ENCODE measurements at places on chromosomes 1 and 21.

DNA sequence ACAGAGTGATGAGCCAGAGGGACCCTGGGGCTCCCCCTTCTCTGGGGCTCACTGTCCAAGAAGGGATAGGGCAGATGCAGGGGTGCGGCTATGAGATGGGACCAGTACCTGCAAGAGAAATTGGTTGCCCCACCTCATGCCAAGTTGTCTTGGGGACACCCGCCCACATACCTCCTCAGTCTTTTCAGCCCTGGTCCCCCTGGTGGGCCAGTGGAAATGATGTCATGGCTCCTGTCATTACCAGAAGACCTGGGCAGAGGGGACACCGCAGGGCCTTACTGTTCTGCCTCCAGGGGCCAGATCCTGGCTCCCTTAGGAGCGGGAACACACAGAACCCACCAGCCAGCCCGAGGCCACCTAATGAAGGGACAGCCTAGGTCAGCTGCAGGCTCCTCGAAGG is 63.2 kb downstream of the CDK18 start:
- DNase-seq: no peak

DNA sequence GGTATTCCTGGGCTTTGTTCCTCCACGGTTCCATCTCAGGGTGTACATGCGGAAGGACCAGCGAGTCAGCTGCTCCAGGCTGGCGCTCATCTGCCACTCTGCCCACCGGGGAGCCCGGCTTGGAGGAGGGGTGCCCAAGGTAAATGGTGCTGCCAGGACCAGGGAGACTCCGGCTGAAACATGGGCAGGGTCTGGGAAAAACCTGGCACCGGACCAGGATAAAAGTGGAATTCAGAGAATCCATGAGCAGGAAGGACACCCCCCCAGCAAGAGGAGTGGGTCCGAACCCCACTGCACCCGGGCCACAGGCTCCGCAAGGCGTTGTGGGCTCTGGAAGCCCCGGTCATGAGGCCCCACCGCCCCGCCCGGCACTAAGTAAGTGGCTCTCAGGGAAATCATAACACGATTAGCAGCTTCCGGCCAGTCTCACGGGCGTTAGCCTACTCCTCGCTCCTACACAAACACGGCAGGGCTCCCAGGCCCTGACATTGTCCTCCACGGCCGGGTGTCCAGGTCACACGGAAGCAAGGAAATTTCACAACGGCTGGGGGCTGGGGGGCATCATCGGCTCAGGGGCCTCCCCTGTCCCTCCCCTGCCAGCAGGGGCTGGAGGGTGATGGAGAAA is 21.1 kb downstream of the MEGF6 start:
- no peak for DNase-seq

DNA sequence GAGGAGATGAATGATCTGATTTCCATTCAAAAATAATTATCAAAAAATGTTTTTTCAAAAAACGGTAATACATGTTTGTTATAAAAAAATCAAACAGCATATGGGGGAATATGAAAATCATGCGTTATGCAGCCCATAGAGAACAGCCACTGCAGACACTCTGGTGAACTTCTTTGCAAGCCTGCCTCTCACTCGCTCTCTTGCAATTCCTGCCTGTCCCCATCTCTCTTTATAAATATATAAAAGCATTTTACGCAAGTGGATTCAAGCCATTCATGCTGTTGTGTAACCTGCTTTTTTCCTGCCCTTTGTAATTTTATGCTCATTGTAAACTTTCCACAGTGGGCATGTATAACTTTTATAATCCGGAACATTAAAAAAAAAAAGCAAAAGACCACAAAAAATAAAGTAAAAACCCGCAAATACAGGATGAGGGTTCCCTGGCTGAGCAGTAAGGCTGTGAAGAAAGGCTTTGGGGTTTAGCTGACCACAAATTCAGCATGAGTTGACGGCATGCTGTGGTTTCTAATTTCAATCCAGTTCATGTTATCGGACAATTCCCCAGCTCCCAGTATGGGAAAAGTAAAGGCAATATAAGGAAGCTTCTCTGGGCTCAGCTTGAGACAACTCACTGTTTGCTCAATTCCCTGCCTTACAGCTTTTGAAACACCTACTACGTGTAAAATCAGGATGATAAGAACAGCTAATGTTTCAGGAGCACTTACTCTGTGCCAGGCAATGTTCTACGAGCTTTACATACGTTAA is 52.8 kb upstream of the ZBTB40 start:
- DNase-seq: no peak

- DNase-seq: no peak
Observed at GRCh38 chr1:206854401-206855129, 10.9 kb upstream of the IL20 start.

DNA sequence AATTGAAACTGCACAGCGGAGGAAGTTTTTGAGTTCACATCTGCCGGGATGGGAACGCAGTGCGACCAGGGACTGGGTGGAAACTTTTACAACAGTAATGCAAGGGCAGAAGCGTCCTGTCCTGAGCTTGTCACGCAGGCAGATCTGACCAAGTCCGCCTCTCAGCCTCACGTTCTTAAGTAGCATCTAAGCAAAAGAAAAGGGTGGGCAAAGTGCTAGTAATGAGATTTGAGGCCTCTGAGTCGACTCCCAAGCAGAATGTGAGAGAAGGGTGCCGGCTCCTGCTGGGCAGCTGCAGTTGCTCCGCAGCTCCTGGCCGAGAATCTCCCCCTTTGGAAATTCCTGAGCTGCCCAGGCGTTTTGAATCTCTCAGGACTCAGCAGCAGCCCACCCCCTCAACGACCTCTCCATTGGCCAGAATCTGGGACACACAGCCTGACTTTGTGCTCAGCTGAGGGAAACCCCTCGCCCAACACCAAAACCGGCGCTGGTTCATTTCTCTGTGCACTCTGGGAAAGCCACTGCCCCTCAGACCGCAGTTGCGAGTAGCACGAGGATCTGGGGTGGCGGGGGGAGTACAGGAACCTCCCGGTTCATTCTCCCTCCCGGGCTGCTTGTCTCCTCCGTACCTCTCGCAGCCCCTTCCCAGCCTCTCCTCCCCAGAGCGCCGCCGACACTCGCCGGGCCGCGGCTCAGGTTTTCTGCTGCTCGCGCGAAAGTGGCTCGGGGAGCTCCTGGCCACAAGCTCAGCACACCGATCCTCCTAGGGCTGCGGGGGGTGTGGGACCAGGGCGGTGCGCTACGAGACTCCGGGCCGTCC is 913 bp upstream of the S1PR1 start:
- no peak for DNase-seq

- no peak for DNase-seq
Observed at GRCh38 chr1:12251442-12251841, 21.6 kb downstream of the VPS13D start.

- no peak for DNase-seq
Observed at GRCh38 chr1:19061798-19062197, 105.3 kb upstream of the IFFO2 start.

GRCh38 chr1:244173240-244173639 is 122.2 kb downstream of the ZBTB18 start:
- DNase-seq: no peak

DNA sequence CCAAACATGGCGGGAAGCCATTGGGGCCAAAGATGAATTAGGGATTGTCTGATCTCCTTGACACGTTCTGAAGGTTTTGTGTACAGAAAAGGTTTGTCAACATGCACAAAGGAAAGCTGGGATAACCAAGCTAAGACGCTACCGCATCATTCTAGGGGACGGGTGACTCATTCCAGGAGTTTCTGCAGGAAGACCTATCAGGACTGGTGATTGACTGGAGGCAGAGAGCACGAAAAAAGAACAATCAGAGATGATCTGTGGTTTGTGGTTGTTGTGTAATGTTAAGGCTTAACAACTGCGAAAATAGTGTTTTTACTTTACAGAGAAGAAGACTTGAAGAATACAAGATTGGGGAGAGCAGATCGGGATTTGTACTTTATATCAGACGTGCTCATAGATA is 22.2 kb upstream of the ERG start:
- DNase-seq: no peak

DNA sequence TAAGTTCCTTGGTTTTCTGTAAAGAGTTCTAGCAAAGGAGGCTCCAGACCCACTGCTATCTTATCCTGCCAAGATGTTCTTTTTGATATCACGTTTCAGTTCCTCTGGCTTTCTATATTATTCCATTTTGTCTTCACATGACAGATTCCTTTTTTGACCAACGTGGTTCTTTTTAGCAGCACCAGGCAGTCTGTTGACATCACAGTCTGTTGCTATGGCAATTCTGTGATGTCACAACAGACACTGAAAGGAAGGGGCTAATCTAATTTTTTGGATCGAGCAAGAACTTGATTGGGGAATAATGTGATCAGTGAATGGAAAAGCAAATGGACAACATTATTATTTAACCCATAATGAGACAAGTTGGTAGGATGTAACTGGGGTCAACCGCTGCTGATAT is 64.5 kb upstream of the GOLT1A start:
- DNase-seq: no peak

- DNase-seq: no peak
Observed at GRCh38 chr1:5858246-5858645, 134.0 kb downstream of the NPHP4 start.

DNA sequence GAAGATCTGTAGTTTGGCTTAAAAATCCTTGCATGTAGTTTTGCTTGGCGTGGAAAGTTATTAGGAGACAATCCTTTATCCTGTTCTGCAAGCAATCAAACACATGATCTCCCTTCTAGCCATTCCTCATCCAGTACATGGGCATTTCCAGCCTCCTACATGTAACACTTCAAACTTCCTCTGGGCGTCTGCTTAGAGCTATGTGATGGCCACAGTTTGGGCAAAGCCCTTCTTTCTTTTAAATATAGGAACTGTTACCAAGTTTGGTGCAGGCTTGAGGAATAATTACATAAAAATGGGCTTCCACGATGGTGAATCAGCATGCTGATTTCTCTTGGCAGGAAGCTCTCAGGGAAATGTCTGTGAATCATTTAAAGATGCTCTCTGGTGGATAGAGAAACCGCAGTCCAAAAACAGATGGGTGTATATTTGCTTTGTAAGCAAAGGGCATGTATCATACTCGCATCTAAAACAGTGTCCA is 176.9 kb upstream of the FMN2 start:
- no peak for DNase-seq

DNA sequence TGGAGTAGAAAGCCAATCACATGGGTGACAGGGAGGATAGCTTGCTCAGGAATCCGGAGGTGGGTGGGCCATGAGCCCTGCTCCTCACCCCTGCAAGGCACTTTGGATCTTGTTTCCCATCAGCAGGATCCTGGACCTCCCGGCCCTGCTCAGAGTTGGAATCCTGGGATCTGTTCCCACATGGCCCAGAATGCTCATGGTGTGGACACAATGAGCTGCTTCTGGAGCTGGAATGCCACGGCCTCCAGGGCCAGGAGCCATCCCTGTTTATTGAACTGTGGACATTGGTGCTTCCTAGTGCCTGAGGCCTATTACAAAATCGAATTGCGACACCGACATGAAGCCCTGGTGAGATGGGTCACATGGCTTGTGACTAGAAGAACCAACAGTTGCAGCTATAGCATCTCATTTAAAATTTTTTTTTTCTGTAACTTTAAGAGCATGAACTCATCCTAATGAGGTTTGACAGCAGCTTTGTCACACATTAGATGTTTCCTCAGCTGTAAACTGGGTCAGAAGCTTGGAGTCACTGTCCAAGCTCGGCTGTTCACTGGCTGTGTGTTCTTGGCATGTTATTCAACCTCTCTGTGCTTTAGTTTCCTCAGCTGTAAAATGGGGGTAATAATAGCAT is 40.4 kb upstream of the GOLT1A start:
- DNase-seq: no peak

GRCh38 chr21:35448876-35449599 is 399.9 kb upstream of the RUNX1 start:
- no peak for DNase-seq

DNA sequence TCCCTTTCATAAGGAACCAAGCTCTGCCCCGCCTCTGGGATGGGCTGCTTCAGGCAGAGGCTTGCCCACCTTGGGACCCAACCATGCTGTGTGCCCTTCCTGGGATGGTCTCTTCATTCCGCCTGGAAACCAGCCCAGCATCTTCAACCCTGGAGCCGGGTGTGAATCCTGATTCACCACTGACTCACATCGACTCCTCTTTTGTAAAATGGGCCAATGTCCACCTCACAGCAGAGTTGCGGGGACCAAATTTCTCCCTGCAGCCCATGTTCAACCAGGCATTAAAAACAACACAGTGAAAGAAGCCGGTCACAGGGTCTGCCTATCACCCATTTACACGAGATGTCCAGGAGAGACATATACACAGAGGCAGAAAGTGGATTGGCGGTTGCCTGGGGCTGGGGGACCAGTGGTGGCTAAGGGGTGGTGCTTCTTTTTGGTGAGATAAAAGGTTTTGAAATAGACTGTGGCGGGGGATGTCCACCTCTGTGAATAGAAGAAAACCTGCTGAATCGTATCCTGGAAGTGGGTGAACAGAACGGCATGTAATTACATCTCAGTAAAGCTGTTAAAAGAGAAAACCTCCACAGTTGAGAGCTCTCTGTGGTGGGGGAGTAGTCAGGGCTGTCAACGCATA is 6.9 kb upstream of the GPR153 start:
- DNase-seq: no peak

GRCh38 chr1:30109853-30110252 is 613.5 kb downstream of the MATN1 start:
- DNase-seq: no peak

DNA sequence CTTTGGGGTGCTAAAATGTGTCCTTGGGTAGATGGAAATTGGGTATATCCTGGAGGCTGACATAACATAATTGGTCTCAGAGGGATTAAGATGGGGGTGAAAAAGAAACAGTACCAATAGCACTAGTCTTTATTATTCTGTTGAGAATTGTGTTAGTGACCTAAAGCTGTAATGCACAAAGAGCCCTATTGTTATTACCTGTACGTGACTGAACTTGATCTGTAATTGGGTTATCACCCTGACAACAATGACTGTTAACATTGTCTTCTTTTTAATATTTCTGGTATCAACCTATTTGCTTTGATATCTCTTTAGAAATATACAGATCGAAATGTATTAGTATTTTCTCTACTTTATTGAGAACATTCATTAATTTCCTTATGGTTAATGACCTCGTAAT is 147.6 kb downstream of the NEK7 start:
- DNase-seq: no peak

GRCh38 chr1:53586765-53587164 is 127.6 kb downstream of the DMRTB1 start:
- DNase-seq: no peak

DNA sequence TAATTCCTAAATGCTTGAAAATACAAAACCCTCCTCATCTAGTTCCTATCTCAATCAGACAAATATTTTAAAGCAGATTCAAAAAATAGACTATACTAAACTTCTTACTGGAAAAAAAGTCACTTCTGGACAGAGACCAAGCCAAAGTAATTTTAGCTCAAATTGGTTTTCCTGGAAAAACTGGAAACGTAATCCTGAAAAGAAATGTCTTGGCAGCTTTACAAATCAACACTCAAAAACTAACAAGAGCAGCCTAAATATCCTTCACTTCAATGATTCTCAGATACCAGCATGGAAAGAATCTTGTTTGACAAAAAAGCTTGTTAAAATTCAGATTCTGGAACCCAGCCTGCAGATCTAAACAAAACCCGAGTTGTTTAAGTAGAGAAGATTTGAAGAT is 9.1 kb upstream of the GPR88 start:
- no peak for DNase-seq

All from NCI-H187 treated with DMSO at 0.1 percent for 48 hours (cell line).